PC-3 (cell line): ENCODE measurements at places on chromosomes 16 and 17.
A peak's percentile ranks its signal among the peaks of the same experiment; 100 is the strongest.

DNA sequence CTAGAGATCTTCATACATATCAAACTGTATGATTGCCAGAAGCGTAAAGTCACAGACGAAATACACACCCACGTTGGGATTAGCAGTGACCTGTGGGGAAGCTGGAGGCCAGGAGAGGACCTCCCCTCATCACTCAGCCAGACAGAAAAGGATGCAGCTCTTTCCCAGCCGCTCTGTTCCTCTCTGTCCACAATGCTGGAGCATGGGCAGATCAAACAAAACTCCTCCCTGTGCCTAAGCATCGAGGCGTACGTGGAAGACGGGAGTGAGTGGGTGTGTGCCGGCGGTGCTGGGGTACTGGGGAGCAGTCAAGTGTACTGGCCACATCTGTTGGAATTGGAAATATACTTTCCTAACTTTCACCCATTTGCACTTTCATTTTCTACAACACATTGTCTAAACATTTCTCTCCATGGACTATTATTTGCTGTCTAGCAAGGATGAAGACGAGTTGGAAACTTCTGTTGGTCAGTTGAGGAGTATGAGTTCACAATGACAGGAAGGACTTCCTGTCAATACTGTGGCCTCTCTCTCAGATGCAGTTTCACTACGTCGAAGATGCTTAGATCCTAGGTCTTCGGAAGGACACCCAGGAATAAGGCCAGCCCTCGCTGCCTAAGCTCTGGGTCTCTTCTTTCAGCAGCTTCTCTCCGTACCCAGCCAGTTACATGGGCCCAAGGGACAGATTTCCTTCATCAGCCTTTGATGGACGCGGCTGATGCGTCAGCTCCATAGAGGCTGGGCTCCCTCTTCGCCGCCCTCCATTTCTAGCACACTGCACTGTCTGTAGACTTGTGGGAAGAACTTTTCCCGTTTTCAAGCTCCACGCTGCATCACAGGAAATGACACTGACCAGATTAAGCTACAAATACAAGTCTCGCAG is 30.6 kb upstream of the ENDOV start:
- DNase-seq = no peak

- DNase-seq = no peak
Measured at GRCh38 chr16:88116121-88116520, 164.9 kb downstream of the BANP start.

DNA sequence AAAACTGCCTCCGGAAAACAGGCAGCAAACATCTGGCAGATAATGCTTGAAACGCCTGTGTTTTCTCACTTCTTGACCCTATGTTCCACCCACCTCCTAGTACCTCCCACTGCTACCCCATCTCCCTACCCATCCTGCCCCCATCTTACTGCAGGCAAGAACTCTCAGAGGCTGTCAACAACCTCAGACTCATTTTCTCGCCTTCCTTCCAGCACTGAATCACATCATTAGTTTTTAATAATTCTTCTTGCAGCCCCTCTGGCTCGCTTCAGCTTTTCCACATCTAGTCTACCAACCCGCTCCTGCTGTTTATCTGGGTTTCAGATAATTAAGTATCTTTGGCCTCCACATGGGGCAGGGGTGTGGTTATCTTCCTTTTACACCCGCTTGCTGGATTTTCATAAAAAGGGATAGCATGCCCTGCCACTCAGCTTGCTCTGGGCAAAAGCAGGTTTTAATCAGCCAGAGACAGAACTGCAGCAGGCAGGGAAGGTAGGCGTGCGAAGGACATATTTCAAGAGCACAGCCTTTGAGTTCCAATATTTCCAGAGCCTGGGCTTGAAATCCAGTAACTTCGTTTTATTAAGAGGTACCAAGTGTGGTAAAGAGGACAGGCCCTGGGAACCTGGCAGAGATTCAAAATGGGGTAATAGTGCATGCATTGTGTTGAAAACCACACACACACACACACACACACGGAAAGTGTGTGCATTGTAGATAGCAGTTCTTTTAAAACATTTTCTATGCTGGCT is 87.5 kb downstream of the BMERB1 start:
- DNase-seq = no peak

GRCh38 chr17:72743037-72743467 is 349.4 kb downstream of the SLC39A11 start:
- DNase-seq = no peak

DNA sequence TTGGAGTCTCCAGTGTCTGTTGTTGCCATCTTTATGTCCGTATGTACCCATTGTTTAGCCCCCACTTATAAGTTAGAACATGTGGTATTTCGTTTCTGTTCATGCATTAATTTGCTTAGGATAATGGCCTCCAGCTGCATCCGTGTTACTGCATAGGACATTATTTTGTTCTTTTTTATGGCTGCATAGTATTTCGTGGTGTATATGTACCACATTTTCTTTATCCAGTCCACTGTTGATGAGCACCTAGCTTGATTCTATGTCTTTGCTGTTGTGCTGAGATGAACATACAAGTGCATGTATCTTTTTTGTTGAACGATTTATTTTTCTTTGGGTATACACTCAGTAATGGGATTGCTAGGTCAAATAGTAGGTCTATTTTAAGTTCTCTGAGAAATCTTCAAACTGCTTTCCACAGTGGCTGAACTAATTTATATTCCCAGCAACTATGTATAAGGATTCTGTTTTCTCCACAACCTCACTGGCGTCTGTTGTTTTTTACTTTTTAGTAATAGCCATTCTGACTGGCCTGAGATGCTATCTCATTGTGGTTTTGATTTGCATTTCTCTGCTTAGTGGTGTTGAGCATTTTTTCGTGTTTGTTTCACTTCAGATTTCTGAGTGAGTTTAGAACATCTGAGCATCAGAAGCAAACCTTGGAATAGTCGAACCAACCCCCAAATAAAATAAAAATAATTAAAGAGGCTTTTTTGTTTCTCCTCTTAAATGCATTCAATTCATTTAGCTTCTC is 304.7 kb downstream of the ZFHX3 start:
- no peak for DNase-seq

DNA sequence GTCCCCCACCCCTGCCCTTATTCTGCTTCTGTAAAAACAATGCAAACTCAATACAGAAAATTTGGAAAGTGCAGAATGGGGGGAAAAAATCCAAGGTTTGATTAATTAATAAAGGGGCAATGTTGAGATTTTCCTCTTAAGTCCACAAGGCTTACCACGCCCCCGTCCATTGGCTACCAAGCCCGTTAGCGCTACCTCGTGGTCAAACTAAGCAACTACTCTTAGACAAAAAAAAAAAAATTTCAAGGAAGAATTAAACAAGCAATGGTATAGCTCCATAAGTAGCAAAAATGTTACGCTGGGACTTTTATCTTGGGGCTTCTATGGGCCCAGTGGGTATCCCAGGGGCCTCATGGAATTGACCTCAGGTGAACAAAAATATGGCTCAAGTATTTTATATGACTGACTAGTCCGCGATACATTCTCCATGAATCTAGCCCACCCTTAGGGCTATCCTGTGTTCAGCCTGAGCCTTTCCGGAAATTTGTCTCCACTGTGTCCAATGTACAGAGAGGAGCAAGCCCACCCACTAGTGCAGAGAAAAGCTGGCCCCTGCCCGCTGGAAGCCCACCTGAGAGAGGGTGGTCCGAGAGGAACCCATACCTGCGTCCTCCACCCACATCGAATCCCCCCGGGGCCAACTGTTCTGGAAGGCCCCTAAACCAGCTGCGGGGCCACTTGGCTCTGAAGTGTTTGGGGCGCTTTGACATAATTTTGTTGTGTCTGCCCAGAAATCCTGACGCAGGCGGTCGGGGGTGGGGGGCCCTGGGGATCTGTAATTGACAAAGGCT is 19.1 kb upstream of the TEX2 start:
- peak; percentile 85 for DNase-seq

- DNase-seq = peak; percentile 84
Measured at GRCh38 chr17:61409301-61410112, 9.9 kb downstream of the TBX2 start.

GRCh38 chr17:39716073-39716818 is 14.1 kb downstream of the MIEN1 start:
- no peak for DNase-seq

- no peak for DNase-seq
Measured at GRCh38 chr16:85682516-85682915, 6.2 kb downstream of the GINS2 start.

DNA sequence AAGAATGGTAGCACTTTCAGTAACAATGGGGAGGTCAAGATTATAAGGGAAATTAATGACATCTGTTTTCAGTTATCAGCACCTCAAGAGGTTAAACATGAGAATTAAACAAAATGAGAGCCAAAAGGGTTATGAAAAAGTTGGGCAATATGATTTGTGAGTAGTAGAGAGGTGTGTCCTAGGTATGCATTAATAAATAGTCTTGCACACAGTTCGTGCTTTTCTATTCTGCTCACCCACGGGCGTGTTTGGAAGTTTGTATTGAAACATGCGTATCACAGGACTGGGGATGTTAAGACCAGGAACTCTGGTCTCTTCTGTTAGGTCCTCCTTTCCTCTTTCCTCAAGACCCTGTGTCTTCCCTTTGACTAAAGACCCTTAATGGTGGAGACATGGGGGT is 6.0 kb downstream of the BPTF start:
- peak; percentile 1 for DNase-seq

DNA sequence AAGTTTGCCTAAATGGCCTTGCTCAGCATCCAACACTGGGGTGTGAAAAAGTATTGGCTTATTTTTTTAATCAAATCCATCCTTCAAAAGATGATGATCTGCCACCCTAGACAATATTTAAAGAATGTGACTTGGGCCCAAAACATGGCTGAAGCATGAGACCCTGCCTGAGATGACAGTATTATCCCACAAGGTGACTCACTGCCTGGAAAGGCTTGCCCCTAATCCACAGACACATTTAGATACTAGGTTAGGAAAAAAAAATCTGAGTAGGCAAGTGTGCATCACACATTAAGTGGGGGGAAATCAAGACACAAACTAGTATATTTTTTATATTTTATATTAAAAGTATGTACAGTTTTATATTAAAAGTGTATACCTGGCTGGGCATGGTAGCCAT is 38.4 kb downstream of the TOM1L2 start:
- peak; percentile 36 for DNase-seq

- no peak for DNase-seq
Measured at GRCh38 chr16:85049706-85050305, 22.2 kb downstream of the KIAA0513 start.

DNA sequence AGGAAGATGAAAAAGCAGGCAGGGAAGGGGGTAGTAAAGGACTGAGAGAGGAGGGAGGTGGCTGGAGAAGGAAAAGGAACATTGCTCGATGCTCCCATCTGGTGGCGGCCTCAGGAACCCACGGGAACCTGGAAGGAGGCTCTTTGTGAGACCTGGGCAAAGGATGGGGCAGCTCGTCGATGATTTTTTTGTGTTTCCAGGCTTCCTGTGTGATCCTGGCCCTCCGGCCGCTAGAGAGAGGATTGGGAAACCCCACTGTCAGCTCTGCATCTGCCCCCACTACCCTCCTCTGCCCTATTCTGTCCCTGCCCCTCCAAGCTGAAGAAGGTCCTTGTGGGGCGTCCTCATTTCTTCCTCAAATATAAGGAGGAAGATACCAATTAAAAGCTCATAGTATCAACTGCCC is 6.6 kb downstream of the WFIKKN2 start:
- peak; percentile 88 for DNase-seq

- no peak for DNase-seq
Measured at GRCh38 chr17:81403671-81404534, 8.6 kb downstream of the BAHCC1 start.

GRCh38 chr17:7078711-7079110 is 1.3 kb downstream of the CLEC10A start:
- DNase-seq = no peak

GRCh38 chr17:16444258-16444886 is 29.0 kb downstream of the TRPV2 start:
- DNase-seq = peak; percentile 27

DNA sequence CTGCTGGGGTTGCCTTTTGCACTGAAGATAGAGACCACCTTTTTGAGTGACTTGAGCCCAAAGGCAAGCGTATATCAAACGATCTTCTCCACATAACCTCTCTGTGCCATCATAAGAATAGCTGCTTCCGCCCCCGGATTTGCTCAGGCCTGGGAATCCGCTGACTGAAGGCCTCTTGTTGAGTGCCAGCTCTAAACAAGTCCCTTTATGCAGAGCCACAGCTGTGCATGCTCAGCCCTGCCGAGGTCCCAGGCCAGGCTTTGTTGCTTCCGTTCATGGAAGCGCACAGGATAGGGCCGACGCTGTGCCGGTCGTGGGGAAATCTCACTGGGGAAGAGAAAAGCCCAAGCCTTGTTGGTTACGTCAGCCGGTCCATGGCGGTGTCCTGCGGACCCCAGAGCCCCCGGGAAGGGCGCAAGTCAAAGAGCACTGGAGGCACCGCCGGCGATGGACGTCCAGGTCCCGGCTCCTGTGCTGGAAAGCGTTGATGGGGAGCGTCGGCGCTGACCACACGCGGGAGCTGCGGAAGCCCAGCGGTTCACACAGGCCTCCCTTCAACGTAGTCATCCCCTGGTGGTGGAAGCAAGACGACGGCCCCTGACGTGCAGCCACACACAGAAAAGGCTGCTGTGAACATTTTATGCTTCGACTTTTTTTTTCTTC is 23.5 kb upstream of the RPL13 start:
- DNase-seq = no peak

DNA sequence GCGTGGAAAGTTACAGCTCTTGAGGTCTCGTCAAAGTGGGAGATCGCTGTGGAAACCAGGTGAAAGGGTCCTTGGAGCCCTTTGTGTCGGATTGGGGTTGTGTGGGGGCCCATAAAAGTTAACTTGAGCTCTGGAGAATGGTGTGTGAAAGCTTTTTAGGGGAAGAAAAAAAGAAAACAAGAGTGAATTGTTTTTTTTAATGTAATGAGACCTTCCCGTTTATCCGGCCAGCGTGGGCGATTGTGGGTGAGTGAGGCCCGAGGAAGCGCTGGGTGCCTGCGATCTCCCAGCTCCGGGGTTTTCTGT is 150.6 kb downstream of the MSI2 start:
- no peak for DNase-seq

DNA sequence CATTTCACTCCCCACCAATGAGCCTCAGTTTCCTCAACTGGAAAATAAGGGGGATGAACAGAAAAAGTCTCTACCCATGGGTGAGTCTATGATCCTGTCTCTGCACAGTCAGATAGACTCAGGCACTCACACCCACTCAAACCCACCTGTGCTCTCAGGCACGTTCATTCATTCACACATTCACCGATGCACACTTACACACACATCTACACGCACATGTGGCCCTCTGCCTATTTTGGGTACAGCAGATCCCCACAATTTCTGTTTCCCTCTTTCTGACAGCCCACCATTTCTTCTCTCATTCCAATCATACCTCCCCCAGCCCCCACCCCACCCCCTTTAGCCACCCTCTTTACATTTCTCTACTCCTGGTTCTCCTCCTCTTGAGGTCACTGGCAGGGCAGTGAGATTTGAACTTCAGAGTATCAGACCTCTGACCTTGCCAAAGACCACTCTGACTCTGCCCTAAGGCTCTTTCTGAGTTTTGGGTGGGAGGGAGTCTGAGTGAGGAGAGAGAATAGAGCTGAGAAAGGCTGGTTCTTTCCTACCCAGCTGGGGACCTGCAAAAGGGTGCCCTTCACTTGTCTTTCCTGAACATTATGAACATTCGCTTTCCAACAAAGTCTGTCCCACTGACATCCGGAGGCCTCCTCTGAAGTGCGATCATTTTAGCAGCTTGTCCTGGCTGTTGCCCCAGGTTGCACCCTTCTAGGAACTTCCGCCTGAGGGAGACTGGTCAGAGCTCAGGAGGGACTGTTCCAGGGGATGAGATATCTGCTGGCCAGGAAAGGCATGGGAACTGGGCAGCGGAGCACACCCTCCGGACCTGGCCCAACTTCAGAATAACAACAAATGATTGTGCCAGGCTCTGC is 10.1 kb upstream of the COL1A1 start:
- no peak for DNase-seq

- DNase-seq = no peak
Measured at GRCh38 chr17:52517176-52517575, 358.7 kb upstream of the CA10 start.
